ENCODE measurements at places on chromosomes 7 and 10. TPM values are rescaled to one million over a fixed set of nuclear protein-coding genes. Genes with fewer than 3 reads are reported as not detected.

MNX1 gene
- total RNA-seq = not detected

SFTPA1 gene
- total RNA-seq = not detected

NUDT13 gene
- 1.2 TPM for total RNA-seq

CAV1 gene
- 1,552 TPM for total RNA-seq

PAPOLB gene
- total RNA-seq = 0.04 TPM

Data from pulmonary artery endothelial cell (primary cell).